SK-N-SH (cell line): ENCODE measurements at places on chromosomes 1 and 21. TPM values are rescaled to one million over a fixed set of nuclear protein-coding genes. Genes with fewer than 3 reads are reported as not detected.

The PLEKHN1 gene
- polyA plus RNA-seq: not detected in 2 replicates

The FAM72D gene
- 2.6 and 3.2 TPM in 2 replicates for polyA plus RNA-seq

The ARHGEF16 gene
- 0.10 and 0.18 TPM in 2 replicates for polyA plus RNA-seq

The PCP4 gene
- not detected in 2 replicates for polyA plus RNA-seq

The TTC13 gene
- polyA plus RNA-seq: 5.5 and 8.4 TPM in 2 replicates

The CFAP74 gene
- polyA plus RNA-seq: not detected in 2 replicates

The NPHS2 gene
- polyA plus RNA-seq: not detected in 2 replicates

The PLA2G2F gene
- not detected in 2 replicates for polyA plus RNA-seq

The C2CD4D gene
- polyA plus RNA-seq: not detected in 2 replicates

The TAS1R1 gene
- not detected in 2 replicates for polyA plus RNA-seq

The CASQ2 gene
- not detected in 2 replicates for polyA plus RNA-seq

The RER1 gene
- 181 and 189 TPM in 2 replicates for polyA plus RNA-seq

The GPR52 gene
- polyA plus RNA-seq: 0.08 TPM in 1 of 2 replicates, not detected in the other

The APOBEC4 gene
- polyA plus RNA-seq: not detected in 2 replicates

The NUP210L gene
- not detected in 2 replicates for polyA plus RNA-seq

The GPR61 gene
- polyA plus RNA-seq: not detected in 2 replicates

The CD34 gene
- 0.59 and 0.62 TPM in 2 replicates for polyA plus RNA-seq

The AQP10 gene
- 0.02 and 0.13 TPM in 2 replicates for polyA plus RNA-seq

The OR14K1 gene
- polyA plus RNA-seq: not detected in 2 replicates

The RCSD1 gene
- polyA plus RNA-seq: 0.02 and 0.03 TPM in 2 replicates

The PGLYRP3 gene
- not detected in 2 replicates for polyA plus RNA-seq
